ENCODE measurements at places on chromosomes 5 and 9.

DNA sequence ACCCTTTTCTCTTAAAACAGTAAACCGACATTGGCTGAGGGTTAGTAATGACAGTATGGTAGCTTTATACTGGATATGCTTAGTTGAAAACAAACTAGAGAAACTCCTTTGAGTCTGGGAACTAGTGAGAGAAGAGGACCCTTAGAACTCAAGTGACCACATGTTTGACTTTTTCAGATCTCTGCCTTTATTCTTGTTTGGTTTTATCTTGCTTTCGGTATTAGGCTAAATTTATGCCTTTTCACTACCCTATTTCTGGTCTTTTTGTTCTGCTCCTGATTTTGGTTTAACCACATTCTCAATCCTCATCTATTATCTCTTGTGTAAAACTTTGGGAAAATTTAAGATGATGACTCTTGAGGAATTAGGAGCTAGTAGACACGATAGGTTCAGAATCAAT lies 11.0 kb downstream of the SNAPC3 start:
- no peak for DNase-seq

- no peak for DNase-seq
These were observed 59.6 kb downstream of the NEURL1B start for GRCh38 chr5:172700365-172701290.

- no peak for DNase-seq
These were observed 17.4 kb upstream of the TRPC7 start for GRCh38 chr5:136382791-136383190.

DNA sequence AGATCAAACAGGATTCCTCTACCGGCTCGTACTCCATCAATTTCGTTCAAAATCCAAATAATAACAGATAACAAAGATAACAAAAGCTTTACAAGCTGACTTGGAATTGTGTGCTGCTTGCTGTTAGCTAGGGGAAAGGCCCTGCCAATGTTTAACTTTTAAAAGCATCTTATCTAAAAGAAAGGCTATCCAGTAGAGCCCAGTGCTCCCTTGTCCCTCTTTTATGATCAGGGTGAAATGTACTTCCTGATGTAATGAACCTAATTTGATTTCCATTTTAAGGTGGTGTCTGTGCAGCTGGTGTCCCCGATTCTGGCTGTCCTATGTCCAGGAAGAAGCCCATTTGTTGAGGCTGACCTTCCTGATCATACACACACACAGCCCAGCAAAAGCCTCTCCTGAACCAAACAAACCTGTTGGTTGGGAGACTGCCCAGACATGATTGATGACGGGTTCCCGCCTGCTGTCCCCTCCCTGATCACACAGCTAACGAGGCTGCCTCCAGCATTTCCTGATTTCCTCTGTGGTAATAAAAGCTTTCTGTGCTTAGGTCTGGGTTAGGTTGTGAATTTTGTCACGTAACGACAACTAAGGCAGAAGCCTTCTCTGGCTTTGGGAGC lies 54.1 kb downstream of the PWWP2A start:
- no peak for DNase-seq

- DNase-seq, result peak; percentile 21
These were observed 539.5 kb downstream of the EBF1 start for GRCh38 chr5:158560170-158560569.

DNA sequence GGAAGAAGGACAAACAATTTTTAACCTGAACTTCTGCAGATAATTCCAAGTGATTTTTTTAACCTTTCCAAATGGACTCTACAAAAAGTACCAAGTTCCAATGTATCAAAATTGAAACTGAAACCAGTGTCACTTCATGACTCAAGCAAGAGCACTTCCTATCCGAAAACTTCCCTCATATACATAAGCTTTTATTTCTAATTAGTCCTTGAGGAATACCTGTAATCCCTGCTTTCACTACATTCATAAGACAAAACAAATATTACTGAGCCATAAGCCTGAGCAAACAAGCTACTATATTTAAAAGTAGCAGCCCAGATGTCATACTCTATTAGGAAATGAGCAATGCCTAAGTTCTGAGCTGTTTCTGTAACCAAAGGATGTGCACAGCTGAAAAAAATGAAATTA lies 224.4 kb downstream of the EBF1 start:
- DNase-seq, result no peak

GRCh38 chr5:55973296-55973695 lies 21.5 kb downstream of the IL6ST start:
- DNase-seq, result no peak

DNA sequence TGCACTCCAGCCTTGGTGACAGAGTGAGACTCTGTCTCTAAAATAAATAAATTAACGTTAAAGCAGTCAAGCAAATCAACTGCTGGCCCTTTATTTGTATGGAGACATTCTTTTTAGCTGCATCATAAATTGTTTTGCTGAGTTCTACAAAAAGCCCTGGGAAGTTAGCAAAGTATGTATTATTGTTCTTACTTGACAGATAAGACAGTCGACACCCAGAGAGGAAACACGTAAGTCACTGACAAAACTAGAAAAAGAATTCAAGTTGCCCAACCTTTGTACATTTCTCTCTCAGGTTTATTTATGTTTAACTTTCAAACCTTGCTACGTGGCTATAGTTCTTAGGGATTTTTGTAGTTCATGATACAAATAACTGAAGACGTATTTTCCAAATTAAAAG lies 40.4 kb upstream of the MACIR start:
- DNase-seq, result peak; percentile 26

DNA sequence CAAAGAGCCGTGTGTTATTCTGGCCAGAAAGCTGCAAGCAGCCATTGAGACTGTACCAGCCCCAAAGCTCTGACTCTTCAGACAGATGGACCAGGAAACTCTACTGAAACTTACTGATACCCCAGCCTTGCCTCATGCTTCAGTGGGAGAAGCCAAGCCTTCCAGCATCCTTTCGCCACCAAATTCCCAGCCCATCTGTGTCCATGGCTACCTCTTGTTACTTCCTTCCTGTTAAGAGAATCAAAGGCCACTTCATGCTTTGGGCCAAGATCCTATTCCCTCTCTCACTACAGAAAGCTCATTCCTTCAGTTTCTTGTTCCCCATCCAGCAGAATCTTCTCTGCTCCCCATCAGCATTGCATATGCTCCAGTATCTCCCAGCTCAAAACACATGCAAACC lies 46.9 kb upstream of the FREM1 start:
- no peak for DNase-seq

DNA sequence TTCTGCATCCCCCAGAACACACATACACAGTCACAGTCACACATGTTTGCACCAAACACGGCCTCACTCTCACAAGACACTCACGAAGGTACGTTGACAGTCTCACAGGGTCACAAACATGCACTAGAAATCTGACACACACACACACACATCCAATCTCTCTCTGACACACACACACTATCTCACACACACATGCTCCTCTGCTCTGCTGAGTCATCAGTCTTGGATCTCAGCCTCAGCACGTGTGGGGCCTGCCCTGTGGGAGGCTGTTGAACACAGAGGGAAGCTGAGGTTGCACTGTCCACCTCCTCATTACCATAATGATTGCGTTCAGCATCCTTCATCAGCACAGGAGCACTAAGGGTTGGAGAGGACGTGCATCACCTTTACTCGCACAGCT lies 188.8 kb downstream of the MTRR start:
- DNase-seq, result no peak

Data from smooth muscle cell of the brain vasculature (primary cell).